ENCODE measurements at places on chromosomes 5 and 9.

DNA sequence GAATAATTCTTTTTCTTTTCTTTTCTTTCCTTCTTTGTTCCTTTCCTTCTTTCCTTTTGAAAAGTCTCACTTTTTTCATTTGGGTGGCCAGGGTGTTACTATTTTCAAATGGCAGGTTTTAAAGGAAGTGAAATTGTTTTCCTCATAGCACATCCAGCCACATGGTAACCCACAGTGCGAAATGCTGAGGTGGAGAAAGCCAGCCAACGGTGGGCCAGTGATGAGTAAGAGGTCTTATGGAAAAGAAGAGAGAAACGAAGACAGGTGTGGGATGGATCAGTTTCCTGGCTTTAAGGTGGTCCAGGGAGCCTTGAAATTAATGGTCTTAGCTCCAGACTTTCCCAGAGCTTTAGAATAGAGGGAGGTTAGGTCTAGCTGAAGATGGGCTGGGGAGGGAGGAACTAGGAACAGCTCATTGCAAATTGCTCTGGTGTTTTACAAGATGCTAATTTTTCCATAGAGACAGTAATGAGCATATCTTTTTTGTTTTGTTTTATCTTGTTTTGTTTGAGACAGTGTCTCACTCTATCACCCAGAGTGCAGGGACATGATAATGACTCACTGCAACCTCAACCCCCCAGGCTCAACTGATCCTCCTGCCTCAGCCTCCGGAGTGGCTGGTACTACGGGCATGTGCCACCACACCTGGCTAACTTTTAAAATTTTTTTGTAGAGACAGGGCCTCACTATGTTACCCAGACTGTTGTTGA lies 17.8 kb downstream of the ITK start:
- peak; percentile 94 for DNase-seq

DNA sequence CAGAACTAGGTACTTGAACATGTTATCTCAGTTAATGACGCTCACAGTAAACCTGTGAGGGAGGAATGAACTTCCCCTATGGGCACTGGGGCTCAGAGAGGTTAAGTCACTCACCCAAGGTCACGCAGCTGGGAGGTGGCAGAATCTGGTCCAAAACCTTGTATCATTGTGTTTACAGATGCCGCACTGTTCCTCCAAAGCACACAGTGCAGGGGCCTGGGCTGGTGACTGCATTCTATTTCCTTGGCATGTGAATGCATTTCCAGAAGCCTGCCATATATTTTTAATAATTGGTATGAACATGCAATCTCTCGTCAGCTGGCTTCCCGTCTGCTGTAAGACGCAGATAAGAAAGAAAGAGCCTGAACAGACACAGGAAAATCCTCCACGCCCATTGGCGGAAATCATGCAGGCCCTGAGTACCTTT lies 77.0 kb upstream of the TBC1D2 start:
- DNase-seq: no peak

GRCh38 chr5:132095424-132095972 lies 21.9 kb downstream of the CSF2 start:
- no peak for DNase-seq

DNA sequence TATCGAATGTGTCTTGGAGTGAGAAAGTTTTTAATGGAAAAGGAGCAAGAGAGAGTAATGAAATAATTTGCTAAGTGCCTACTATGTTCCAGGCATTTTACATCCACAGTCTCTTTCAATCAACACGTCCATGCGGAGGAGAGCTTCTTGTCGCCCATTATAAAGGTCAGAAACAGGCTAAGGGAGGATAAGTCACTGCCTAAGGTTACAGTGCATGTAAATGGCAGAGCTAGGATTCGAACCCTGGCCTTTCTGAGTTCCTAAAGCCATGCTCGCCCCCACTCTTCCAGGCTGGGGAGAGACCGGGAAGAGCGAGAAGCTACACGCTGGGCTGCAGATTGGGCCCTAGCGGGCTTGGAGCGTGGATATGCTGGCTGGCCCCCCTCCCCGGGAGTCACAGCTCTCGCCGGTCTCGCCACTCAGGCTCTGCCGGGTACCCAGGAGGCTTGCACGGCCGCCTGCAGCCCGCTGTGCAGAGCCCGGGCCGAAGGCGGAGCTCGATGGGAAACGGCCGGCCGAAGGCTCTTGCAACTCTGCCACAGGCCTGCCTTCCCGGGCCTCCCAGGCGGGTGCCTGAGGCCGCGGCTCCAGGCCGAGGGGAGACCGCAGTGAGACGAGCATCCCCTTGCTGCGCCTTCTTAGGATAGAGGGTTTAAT lies 775 bp upstream of the LHX2 start:
- no peak for DNase-seq

GRCh38 chr5:110594866-110595265 lies 131.6 kb downstream of the TMEM232 start:
- DNase-seq: no peak

DNA sequence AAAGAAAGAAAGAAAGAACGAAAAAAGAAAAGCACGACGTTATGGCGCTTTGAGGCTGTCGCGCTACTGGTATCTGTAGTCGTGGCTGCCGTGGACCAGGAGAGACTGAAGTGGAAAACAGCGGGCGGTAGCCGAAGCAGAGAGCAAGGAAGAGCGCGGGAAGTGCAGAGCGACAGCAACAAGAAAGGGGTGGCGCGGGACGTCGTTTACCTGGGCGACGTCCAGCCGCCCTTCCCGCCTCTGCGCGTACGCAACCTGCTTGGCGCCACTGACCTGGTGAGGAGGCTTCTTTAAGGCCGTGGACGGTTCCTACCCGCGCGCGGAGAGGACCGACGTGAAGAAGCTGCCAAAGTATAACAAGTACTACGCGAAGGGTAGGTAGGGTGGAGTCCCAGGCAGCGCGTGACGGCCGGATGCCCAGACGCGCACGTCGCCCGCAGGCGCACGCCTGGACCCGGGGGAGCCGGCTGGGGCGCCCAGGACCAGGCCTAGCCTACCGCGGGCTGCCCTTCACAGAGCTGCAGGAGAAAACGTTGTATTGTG lies 15.4 kb downstream of the CCL28 start:
- peak; percentile 54 for DNase-seq

DNA sequence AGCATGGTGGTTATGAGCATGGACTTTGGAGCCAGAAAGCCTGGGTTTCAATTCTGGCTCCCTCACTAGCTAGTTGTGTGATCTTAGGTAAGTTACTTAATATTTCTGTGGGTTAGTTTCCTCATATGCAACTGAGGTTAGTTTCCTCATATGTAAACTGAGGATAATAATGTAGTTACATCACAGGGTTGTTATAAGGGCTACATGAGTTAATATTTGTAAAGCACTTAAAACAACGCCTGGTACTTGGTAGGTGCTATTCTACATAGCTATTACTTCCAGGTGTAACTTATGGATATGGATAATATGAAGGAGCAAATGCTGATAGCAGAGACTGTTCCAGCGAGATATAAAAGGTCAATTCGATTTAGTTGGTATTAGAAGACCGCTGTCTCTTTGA lies 69.4 kb upstream of the POU5F2 start:
- DNase-seq: no peak

GRCh38 chr9:36894695-36895310 lies 139.3 kb downstream of the PAX5 start:
- DNase-seq: no peak

DNA sequence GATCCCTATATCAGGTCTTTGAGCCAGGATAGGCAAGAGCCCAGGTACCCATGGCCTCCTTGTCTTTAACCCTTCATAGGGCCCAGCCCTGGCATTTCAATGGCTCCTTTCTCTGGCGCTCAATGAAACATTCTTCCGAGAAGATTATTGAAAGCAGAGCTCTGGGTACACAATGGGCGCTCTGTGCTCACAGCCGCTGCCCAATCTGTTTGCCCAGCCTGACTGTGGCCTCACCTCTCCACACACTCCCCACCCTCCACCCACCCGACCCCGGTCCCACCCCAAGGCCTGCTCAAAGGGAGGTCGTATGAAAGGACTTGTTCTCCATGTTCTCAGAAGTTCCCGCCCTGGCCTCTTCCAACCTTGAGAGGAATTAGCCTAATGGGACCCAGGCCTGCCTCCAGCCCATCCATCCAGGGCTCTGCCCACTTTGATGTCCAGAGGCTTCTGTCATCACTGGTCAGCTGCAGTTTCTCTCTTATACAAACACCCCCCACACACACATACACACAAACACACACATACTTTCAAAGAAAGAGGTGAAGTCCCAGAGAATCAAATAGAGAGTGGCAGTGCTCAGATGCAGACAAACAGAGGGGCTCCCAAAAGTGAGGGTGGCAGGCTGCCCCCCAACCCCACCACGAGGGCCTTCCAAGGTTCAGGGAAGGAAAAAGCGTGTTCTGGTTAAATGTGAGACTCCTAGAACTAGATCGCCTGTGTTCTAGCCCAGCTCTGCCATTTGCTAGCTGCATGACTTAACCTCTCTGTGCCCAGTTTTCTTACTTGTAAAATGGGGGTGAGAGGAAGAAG lies 5.1 kb upstream of the ARSI start:
- no peak for DNase-seq

DNA sequence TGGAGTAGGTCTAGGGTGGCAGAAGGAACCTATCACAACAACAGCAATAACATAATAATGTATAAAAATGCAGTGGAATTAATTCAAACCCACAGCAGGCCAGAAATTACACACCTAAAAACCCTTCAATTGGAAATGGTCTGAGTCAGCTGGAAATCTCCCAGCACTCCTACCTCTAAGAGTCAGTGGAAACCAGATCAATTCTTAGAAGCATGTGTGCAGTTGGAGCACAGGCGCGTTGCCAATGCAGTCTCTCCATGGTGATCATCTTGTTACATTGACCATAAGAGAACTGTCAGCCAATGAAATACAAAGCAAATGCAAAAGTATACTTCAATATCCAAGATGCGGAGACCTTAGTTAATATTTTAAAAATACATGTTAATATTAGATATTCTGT lies 15.1 kb upstream of the CSNK1G3 start:
- no peak for DNase-seq

DNA sequence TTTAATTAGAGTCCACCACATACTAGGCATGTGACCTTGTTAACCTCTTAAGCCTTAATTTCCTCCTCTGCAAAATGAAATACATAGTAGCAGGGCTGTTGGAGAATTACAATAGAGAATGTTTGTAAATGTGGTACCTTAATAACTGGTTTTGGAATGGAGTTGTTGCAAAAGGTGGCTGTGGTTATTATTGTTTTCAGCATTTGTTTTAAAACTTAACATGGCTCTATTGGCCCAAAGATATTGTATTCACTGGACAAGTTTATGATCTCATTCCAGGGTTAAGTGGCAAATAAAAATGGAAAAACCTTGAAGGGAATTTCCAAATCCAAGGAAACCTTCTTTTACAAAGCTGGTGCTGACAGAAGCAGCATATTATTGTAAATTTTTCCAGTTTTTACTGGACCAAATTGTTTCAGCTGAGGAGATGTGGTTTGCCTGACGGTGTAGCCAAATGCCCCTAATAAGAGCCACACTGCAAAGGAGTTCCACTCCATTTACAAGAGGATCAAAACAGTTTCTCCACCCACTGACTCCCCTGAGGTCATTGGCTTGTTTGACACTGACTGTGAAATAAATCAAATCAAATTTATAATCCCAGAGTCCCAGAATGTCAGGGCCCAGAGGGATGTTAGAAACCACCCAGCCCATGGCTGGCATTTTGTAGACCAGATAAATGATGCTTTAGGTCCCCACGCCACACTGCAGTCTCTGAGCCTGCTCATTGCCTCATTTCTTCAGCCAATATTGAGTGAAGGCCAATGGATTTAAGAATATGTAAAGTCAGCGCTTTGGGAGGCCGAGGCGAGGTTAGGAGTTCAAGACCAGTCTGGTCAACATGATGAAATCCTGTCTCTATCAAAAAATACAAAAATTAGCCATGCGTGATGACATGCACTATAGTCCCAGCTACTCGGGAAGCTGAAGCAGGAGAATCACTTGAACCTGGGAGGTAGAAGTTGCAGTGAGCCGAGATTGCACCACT lies 45.2 kb downstream of the ADRA1B start:
- no peak for DNase-seq

GRCh38 chr5:171771856-171772255 lies 13.8 kb upstream of the SMIM23 start:
- no peak for DNase-seq

DNA sequence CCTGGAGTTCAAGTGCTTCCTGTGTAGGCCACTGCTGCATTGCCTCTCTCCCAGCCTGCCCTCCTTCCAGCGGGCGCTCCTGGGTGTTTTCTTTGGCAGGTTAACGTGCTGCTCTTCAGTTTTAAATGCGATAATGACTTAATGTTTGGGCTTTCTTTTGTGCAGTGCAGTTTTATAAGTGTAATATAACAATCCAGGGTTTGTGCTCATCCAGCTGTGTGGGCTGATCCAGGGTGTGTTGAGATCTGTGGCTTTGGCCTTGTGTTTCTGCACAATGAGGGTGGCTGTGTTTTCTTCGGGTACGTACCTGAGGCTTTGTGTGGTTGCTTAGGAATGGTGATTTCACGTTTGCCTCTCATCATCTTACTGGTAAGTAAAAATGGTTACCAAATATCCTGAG lies 50.6 kb downstream of the PCSK5 start:
- no peak for DNase-seq

- no peak for DNase-seq
Measured at GRCh38 chr5:179407191-179408175, 62.2 kb upstream of the ADAMTS2 start.

- peak; percentile 68 for DNase-seq
Measured at GRCh38 chr9:73152953-73153352, 1.3 kb downstream of the ANXA1 start.

DNA sequence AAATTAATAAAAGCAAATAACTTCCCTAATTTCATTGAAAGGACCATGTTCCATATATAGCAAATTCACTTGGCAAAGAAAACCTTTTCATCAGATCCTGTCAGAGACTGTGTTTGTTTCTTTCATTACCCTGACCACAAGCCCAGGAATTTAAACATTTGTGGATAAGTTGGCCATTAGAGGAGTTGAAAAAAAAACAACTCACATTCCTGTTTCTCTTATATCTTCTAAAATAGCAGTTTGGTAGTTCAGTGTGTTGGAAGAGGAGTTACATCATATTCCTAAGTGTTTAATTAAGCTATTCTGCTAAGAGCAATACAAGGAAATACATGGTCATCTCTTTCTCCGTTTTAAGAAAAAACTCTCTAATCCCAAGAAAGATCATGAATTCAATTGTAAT lies 505.6 kb downstream of the TLE1 start:
- no peak for DNase-seq

- no peak for DNase-seq
Measured at GRCh38 chr5:122705851-122706250, 69.0 kb upstream of the SNX2 start.

GRCh38 chr9:89597711-89598362 lies 7.0 kb upstream of the GADD45G start:
- DNase-seq: peak; percentile 57

GRCh38 chr9:93126151-93126781 lies 7.8 kb downstream of the NINJ1 start:
- DNase-seq: no peak

Measured in CD4-positive, alpha-beta T cell treated with Interleukin-4 for 4 hours (primary cell).